Stimulated activated CD8-positive, alpha-beta memory T cell treated with anti-CD3 and anti-CD28 coated beads, Interleukin-4, amount 100 ng/mL, for 24 hours (primary cell): ENCODE measurements at places on chromosomes 2 and 18.

- DNase-seq = no peak
Measured at GRCh38 chr2:162888652-162889051, 50.1 kb upstream of the KCNH7 start.

DNA sequence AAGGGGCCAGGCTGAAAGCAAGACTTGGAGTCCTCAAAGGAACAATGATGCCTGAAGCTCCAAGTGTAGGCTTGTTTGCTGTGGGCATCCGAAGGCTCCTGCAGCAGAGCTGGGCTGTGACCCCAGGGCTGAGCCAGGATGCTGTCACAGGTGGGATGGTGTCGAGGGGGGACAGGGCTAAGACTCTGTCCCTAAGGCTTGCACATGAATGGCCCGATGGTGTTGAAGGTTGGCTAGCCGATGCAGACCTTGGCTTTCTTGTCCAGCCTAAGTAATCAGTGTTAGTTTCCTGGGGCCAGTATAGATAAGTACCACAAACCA is 251.0 kb downstream of the NDUFA10 start:
- no peak for DNase-seq

DNA sequence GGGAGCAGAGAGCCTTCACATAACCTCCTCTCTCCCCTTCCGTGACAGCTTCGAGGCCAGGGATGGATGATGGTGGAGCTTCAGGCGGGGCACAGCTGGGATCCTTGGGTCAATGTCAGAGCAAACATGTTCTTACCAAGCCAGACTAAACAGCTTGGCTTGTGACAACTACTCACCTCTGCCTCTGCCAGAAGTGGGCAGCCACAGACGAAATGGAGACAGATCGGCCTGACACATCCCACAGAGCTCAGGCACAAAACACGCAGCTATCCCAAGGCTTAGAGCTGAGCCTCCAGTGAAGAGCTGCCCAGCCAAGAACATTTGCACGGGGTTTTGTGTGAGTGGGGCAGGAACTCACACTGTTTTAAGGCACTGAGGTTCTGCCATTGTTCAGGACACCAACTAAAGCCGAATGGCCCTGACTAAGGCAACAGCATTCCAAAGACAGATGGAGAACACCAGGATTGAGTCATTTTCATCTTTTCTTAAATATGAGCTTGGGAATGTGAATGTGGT is 12.8 kb downstream of the PXDN start:
- no peak for DNase-seq

- DNase-seq = no peak
Measured at GRCh38 chr18:60292186-60292585, 80.4 kb downstream of the MC4R start.

DNA sequence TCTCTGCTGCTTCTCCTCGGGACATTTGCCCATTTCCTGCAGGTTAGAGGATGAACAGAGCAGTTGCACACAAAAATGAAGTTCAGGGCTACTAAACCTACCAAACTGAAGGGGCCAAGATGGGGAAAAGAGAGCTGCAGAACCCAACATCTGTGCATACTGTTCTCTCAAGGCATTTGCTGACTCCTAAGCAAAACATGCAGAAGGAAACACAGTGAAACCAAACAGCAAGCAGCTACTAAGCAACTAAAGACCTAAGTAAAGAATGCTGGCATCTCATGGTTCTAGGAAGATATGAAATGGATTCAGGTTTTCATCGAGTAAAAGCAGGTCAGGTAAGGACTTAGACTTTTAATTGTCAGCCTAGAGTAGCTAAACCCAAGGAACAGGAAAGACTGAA is 111.9 kb upstream of the SYT4 start:
- DNase-seq = no peak

GRCh38 chr2:203824057-203824456 is 43.5 kb upstream of the CTLA4 start:
- DNase-seq = no peak

- DNase-seq = no peak
Measured at GRCh38 chr2:16225071-16225470, 284.7 kb downstream of the MYCN start.

- DNase-seq = no peak
Measured at GRCh38 chr2:67716895-67717396, 319.8 kb downstream of the ETAA1 start.

DNA sequence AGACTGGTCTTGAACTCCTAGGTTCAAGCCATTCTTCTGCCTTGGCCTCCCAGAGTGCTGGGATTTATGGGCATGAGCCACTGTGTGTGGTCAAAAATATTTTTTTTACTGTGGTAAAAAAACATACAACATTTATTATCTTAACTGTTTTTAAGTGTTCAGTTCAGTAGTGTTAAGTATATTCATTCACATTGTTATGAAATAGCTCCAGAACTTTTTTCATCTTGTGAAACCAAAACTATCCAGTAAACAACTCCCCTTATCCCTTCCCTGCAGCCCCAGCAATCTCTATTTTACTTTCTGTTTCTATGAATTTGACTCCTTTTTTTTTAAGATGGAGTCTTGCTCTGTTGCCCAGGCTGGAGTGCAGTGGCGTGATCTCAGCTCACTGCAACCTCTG is 9.3 kb downstream of the RMC1 start:
- no peak for DNase-seq
